ENCODE measurements at places on chromosomes 6 and 20.
A peak's percentile ranks its signal among the peaks of the same experiment; 100 is the strongest.

- DNase-seq, result no peak
- H3K27ac ChIP-seq, result no peak overlapping the region
- no peaks in the 10 kb centered on the region for H3K36me3 ChIP-seq
These were observed 70.6 kb upstream of the EYA4 start for GRCh38 chr6:133170602-133171001.

- no peaks in the 10 kb centered on the region for H3K27me3 ChIP-seq
- no peak overlapping the region for H3K27ac ChIP-seq
- no peaks in the 10 kb centered on the region for H3K36me3 ChIP-seq
These were observed 140.3 kb downstream of the CEP57L1 start for GRCh38 chr6:109235481-109236038.

GRCh38 chr6:53673162-53673727 lies 7.7 kb upstream of the KLHL31 start:
- H3K27me3 ChIP-seq, result no peaks in the 10 kb centered on the region
- H3K4me1 ChIP-seq, result no peaks in the 10 kb centered on the region
- no peak overlapping the region for H3K27ac ChIP-seq
- DNase-seq, result no peak
- no peak overlapping the region for H3K4me3 ChIP-seq

GRCh38 chr6:161101517-161101916 lies 109.9 kb downstream of the MAP3K4 start:
- no peak for DNase-seq
- H3K36me3 ChIP-seq, result peaks cover 65% of the 10 kb centered on the region
- no peak overlapping the region for H3K4me3 ChIP-seq
- no peaks in the 10 kb centered on the region for H3K27me3 ChIP-seq

DNA sequence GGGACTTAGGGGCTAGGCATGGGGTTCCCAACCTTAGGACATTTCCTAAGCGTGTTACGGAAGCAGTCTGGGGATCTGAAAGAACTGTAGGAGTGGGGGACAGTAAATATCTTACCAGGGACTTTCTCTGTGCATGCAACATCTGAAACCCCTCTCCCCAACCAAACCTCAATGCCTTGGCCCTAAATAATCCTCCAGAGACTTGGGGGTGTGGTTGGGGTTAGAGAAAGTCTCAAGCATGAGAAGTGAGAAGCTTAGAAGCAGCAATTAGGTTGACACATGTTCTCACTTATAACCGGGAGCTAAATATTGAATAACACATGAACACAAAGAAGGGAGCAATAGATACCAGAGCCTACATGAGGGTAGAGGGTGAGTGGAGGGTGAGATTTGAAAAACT lies 74.7 kb downstream of the HTR1E start:
- no peaks in the 10 kb centered on the region for H3K36me3 ChIP-seq
- H3K4me1 ChIP-seq, result no peaks in the 10 kb centered on the region
- no peak overlapping the region for H3K27ac ChIP-seq
- no peaks in the 10 kb centered on the region for H3K27me3 ChIP-seq
- H3K4me3 ChIP-seq, result no peak overlapping the region

- no peaks in the 10 kb centered on the region for H3K27me3 ChIP-seq
- no peaks in the 10 kb centered on the region for H3K36me3 ChIP-seq
- H3K27ac ChIP-seq, result no peak overlapping the region
- no peak for DNase-seq
- H3K4me1 ChIP-seq, result peaks cover 6% of the 10 kb centered on the region
- H3K4me3 ChIP-seq, result no peak overlapping the region
These were observed 4.0 kb upstream of the WRNIP1 start for GRCh38 chr6:2760882-2761842.

GRCh38 chr6:11143394-11144371 lies 32.2 kb upstream of the ERVFRD-1 start:
- no peaks in the 10 kb centered on the region for H3K36me3 ChIP-seq
- peaks cover 15% of the 10 kb centered on the region for H3K4me1 ChIP-seq
- no peak overlapping the region for H3K4me3 ChIP-seq
- no peaks in the 10 kb centered on the region for H3K27me3 ChIP-seq
- no peak for DNase-seq

GRCh38 chr6:5398530-5398929 lies 137.2 kb downstream of the FARS2 start:
- DNase-seq, result no peak
- H3K4me1 ChIP-seq, result no peaks in the 10 kb centered on the region
- H3K4me3 ChIP-seq, result no peak overlapping the region
- no peaks in the 10 kb centered on the region for H3K36me3 ChIP-seq
- no peaks in the 10 kb centered on the region for H3K27me3 ChIP-seq

GRCh38 chr6:48837744-48838143 lies 625.3 kb downstream of the MMUT start:
- no peak for DNase-seq
- H3K4me1 ChIP-seq, result no peaks in the 10 kb centered on the region
- H3K36me3 ChIP-seq, result no peaks in the 10 kb centered on the region
- H3K27ac ChIP-seq, result no peak overlapping the region
- no peak overlapping the region for H3K4me3 ChIP-seq

DNA sequence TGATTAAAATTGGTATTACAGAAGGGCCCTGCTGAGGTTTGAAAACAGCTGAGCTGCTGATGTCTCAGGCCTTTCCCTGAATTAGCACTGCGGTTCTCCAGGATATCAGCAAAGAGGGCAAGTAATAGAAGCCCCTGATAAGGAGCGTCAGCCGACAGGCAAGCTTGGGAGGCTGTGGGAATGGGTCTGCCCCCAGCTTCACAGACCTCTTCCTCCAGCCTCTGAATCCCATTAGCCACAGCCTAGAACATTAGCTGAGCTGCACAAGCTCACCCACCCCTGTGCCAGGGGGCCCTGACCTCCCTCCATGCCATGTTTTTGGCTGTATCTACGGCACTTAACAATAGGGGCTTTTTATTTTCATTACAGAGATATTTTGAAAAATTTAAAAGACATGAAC lies 59.9 kb downstream of the VAPB start:
- H3K27ac ChIP-seq, result no peak overlapping the region
- peaks cover 19% of the 10 kb centered on the region for H3K36me3 ChIP-seq
- H3K4me3 ChIP-seq, result no peak overlapping the region
- no peak for DNase-seq
- no peaks in the 10 kb centered on the region for H3K4me1 ChIP-seq
- no peaks in the 10 kb centered on the region for H3K27me3 ChIP-seq

- no peaks in the 10 kb centered on the region for H3K36me3 ChIP-seq
- no peak overlapping the region for H3K4me3 ChIP-seq
- H3K4me1 ChIP-seq, result peaks cover 28% of the 10 kb centered on the region
- H3K27ac ChIP-seq, result peak overlapping the region; percentile 63
- no peaks in the 10 kb centered on the region for H3K27me3 ChIP-seq
These were observed 17.7 kb upstream of the DST start for GRCh38 chr6:56660381-56660730.

- H3K4me3 ChIP-seq, result peak overlapping the region; percentile 65
- no peak for DNase-seq
- peak overlapping the region; percentile 55 for H3K27ac ChIP-seq
- H3K27me3 ChIP-seq, result no peaks in the 10 kb centered on the region
- H3K4me1 ChIP-seq, result peaks cover 31% of the 10 kb centered on the region
These were observed 672 bp downstream of the PREX1 start for GRCh38 chr20:48826883-48827771.

- H3K4me1 ChIP-seq, result no peaks in the 10 kb centered on the region
- no peak overlapping the region for H3K27ac ChIP-seq
- no peaks in the 10 kb centered on the region for H3K36me3 ChIP-seq
- no peak for DNase-seq
These were observed 28.6 kb upstream of the SIM1 start for GRCh38 chr6:100493206-100493888.

GRCh38 chr6:1868561-1869261 lies 259.0 kb downstream of the FOXC1 start:
- H3K4me3 ChIP-seq, result no peak overlapping the region
- no peak for DNase-seq
- H3K4me1 ChIP-seq, result peaks cover 14% of the 10 kb centered on the region
- H3K36me3 ChIP-seq, result no peaks in the 10 kb centered on the region

DNA sequence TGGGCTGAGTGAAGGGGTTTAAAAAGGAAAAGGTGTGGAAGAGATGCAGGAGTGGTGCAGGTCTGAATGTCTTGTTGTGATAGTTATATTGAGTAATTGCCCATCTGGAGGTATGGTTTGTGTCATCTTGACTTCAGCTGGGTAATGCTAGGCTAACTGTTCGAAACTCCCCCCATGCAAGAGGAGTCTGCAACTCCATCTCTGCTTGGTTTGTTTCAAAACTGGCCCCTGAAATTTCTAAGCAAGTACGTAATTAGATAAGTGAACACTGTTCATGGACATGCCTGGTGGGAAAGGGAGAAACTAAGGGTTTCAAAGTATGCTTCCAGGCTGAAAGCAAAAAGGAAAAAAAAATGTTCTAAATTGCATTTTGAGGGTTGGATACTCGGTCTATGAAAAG lies 17.1 kb downstream of the TTK start:
- H3K27me3 ChIP-seq, result no peaks in the 10 kb centered on the region
- DNase-seq, result no peak
- no peaks in the 10 kb centered on the region for H3K4me1 ChIP-seq
- H3K36me3 ChIP-seq, result no peaks in the 10 kb centered on the region
- H3K4me3 ChIP-seq, result no peak overlapping the region

DNA sequence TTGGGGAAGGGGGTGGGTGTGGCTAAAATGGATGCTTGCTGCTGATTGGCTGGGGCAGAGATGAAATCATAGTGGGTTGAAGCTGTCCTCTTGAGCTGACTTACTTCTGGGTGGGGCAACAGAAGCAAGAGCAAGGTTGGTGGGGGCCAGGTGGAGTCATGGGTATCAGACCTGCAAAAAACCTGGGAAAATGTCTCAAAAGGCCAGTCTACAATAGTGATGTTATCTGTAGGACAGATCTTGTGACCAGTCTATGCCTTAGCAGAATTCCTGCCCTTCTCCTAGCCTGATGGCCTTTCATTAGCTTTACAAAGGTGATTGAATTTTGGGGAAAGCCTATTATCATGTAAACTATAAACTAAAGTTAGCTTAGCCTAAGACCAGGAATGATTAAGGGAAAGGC lies 945.7 kb downstream of the KIF16B start:
- H3K27ac ChIP-seq, result no peak overlapping the region
- no peaks in the 10 kb centered on the region for H3K4me1 ChIP-seq
- no peak overlapping the region for H3K4me3 ChIP-seq
- H3K27me3 ChIP-seq, result no peaks in the 10 kb centered on the region
- no peak for DNase-seq
- H3K36me3 ChIP-seq, result no peaks in the 10 kb centered on the region

GRCh38 chr6:64012351-64013001 lies 376.9 kb downstream of the PHF3 start:
- H3K27ac ChIP-seq, result no peak overlapping the region
- no peaks in the 10 kb centered on the region for H3K27me3 ChIP-seq
- H3K4me1 ChIP-seq, result no peaks in the 10 kb centered on the region
- no peaks in the 10 kb centered on the region for H3K36me3 ChIP-seq
- H3K4me3 ChIP-seq, result no peak overlapping the region

DNA sequence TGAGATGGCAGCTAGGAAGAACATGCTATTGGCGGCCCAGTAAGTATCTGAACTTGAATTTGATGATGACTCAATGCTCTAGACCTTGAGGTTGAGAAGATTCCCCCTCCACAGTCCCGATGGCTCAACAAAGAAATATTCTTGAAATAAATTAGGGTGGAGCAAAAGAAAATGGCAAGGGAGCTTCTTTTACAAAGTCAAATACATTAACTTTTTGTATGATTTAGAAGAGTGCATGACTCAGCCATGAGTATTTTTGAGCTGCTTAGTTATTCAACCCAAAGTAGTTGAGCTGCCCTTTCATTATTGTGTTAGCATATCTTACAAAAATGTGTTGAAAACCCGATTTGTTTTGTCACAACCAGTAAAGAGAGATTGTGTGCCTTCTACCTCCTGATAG lies 7.6 kb downstream of the TFAP2C start:
- no peak for DNase-seq
- no peak overlapping the region for H3K4me3 ChIP-seq

GRCh38 chr6:149285626-149286025 lies 31.9 kb upstream of the TAB2 start:
- no peak for DNase-seq
- no peaks in the 10 kb centered on the region for H3K4me1 ChIP-seq
- no peak overlapping the region for H3K27ac ChIP-seq

- H3K4me1 ChIP-seq, result no peaks in the 10 kb centered on the region
- no peak overlapping the region for H3K4me3 ChIP-seq
- no peak for DNase-seq
- no peaks in the 10 kb centered on the region for H3K27me3 ChIP-seq
- no peak overlapping the region for H3K27ac ChIP-seq
- no peaks in the 10 kb centered on the region for H3K36me3 ChIP-seq
These were observed 218.5 kb downstream of the SIM1 start for GRCh38 chr6:100246206-100246605.

DNA sequence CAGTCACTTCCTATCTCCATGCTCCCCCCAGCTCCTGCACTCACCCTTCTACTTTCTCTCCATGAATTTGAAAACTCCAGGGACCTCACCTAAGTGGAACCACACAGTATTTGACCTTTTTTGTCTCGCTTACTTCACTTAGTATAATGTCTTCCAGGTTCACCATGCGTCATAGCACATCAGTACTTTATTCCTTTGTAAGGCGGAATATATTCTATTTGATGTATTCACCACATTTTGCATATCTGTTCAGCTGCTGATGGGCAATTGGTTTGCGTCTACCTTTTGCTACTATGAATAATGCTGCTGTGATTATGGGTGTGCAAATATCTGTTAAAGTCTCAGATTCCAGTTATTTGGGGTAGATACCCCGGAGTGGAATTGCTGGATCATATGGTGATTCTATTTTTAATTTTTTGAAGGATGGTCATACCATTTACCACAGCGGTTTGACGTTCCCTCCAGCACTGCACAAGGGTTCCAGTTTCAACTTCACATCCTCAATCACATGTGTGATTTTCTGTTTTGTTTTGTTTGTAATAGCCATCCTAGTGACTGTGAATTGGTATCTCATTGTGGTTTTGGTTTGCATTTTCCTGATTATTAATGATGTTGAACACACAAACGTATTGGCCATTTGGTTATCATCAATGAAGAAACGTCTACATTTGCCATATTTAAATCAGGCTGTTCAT lies 20.3 kb upstream of the SYNDIG1 start:
- H3K4me3 ChIP-seq, result no peak overlapping the region
- H3K27ac ChIP-seq, result no peak overlapping the region
- H3K36me3 ChIP-seq, result no peaks in the 10 kb centered on the region
- no peaks in the 10 kb centered on the region for H3K4me1 ChIP-seq

GRCh38 chr6:53251033-53251672 lies 97.6 kb downstream of the ELOVL5 start:
- H3K27ac ChIP-seq, result no peak overlapping the region
- no peak for DNase-seq
- H3K36me3 ChIP-seq, result no peaks in the 10 kb centered on the region
- H3K4me3 ChIP-seq, result no peak overlapping the region
- no peaks in the 10 kb centered on the region for H3K4me1 ChIP-seq

- H3K27ac ChIP-seq, result no peak overlapping the region
- peaks cover 14% of the 10 kb centered on the region for H3K4me1 ChIP-seq
- no peak overlapping the region for H3K4me3 ChIP-seq
- H3K27me3 ChIP-seq, result no peaks in the 10 kb centered on the region
- DNase-seq, result no peak
These were observed 42.7 kb upstream of the NHSL1 start for GRCh38 chr6:138541823-138542481.

DNA sequence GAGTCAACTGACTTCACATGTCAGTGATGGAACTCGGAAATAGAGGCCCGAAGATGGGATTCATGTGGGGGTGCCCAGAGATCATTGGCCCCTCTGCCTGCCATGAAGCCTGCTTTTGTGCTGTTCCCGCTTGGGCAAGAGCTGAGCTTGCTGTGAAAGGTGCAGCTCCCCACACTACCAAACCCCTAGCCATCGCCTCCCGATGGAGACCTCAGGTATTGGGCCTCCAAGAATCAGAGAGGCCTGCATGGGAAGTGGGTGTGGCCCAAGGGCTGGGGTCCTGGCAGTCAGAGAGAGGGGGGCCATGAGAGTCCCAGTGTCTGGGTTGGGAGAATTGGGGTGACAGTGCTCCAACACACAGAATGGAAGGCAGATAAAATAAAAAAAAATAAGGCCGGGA lies 160.9 kb downstream of the SOD2 start:
- H3K4me1 ChIP-seq, result peaks cover 15% of the 10 kb centered on the region
- H3K36me3 ChIP-seq, result no peaks in the 10 kb centered on the region
- no peaks in the 10 kb centered on the region for H3K27me3 ChIP-seq
